Lung (tissue), 17 donors: ENCODE measurements at places on chromosomes 16 and 17.

DNA sequence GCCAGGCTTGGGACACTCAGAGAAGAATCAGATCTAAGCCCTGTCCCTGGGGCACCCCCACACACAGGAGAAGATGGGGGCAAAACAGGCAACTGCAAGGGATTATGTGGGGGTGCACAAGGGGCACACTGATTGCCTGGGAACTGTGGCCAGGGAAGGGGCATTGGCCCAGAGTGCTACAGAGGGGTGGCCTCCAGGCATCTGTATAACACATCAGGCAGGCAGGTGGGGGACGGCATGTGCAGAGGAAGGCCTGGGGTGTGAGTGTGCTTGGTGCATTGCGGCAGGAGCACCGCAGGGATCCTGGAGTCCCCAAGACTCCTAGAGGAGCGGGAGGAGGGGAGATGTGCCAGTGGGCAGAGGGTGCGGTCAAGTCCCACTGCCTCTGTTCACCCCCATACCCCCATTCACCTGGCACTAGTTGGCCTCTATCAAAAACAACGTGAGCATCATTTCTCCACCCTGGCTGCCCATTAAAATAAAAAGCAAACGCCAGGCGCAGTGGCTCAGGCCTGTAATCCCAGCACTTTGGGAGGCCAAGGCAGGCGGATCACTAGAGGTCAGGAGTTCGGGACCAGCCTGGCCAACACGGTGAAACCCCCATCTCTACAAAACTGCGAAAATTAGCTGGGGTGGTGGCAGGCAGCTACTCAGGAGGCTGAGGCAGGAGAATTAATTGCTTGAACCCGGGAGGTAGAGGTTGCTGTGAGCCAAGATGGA is 41.5 kb downstream of the C16orf82 start:
- peaks cover 1% of the 10 kb centered on the region for H3K4me1 ChIP-seq
- H3K27me3 ChIP-seq, result no peaks in the 10 kb centered on the region
- no peak overlapping the region for H3K27ac ChIP-seq
- no peaks in the 10 kb centered on the region for H3K36me3 ChIP-seq
- H3K4me3 ChIP-seq, result no peak overlapping the region

DNA sequence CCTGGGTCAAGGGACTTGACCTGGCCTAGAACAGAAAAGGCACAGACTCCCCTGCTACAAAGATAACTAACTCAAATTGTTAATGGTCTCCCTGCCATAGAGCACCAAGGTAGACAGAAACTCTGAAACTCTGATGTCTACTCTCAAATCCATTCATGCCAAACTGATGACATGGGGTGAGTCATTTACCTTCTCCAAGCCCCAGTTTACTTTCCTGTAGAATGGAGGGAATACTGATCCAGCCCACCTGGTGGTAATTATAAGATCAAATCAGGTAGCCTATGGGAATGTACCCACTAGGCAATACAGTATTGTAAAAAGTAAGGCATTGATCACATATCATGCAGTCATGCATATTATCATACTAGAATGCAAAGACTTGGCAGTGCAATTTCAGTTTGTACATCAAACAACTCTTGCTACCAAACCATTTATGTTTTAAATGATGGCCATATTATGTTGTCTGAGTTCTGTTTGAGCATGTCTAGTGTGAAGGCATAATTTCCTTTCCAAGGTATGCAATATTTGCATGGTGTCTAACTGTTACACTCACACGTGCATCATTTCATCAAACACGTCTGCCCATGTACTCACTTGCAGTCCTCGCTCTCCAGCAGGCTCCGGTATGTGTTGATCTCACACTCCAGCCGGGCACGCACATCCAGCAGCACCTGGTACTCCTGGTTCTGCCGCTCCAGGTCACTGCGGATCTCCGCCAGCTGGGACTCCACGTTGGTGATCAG is 3.0 kb downstream of the KRT31 start:
- no peak overlapping the region for H3K27ac ChIP-seq
- H3K36me3 ChIP-seq, result no peaks in the 10 kb centered on the region
- H3K27me3 ChIP-seq, result no peaks in the 10 kb centered on the region

- no peak overlapping the region for H3K4me3 ChIP-seq
- no peaks in the 10 kb centered on the region for H3K36me3 ChIP-seq
- H3K27ac ChIP-seq, result no peak overlapping the region
- DNase-seq, result no peak
- peaks cover 39% of the 10 kb centered on the region for H3K27me3 ChIP-seq
Measured at GRCh38 chr17:1977583-1978395, 47.3 kb downstream of the RTN4RL1 start.

DNA sequence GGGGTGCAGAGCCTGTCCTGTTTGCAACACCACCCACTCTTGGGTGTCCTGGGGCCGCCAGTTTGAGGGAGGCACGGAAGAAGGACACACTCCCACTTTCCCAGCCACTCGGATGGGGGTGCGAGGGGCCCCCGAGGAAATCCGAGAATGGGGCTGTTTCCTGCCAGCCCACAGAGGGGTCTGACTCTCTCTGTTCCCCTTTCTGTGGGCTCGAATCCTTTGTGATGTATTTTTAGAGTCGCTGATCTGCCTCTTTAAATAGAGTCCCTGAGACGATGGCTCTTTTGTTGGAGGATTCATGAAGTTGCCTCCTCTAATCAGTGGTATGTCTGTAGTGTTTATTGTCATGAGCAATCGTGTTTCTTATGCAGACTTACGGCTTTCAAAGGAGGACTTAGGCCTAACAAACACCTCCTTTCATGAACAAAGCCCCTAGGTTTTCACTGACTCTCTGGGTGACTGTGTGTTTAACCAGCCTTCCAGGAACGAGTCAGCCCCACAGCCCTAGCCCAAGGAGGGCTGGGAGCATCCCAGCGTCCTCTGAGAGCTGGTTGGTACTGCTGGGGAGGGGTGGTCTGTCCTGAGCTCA is 29.1 kb downstream of the CIBAR2 start:
- H3K4me3 ChIP-seq, result no peak overlapping the region
- no peak for DNase-seq
- H3K27ac ChIP-seq, result no peak overlapping the region
- H3K27me3 ChIP-seq, result no peaks in the 10 kb centered on the region

DNA sequence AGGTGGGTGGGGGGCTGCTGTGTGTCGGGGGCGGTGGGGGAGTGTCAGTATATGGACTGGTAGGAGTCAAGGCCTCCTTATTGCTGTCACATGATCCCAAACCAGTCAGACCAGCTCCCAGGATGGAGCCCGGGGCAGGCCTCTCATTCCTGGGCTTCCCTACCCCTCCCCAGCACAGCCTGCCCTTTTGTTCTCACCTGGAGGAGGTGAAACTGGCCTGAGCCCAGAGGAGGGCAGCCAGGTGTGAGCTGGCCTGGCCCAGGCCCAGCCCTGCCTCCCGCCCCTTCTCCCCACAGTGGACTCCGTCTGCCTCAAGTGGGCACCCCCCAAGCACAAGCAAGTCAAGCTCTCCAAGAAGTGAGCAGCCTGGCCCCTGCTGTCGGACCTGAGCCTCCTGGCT is 4.6 kb downstream of the PRSS8 start:
- no peak overlapping the region for H3K27ac ChIP-seq
- no peak overlapping the region for H3K4me3 ChIP-seq
- peaks cover 27% of the 10 kb centered on the region for H3K36me3 ChIP-seq

GRCh38 chr17:17792037-17792550 is 44.7 kb downstream of the SREBF1 start:
- H3K27me3 ChIP-seq, result no peaks in the 10 kb centered on the region
- no peak overlapping the region for H3K4me3 ChIP-seq
- no peak for DNase-seq
- H3K4me1 ChIP-seq, result peaks cover 10% of the 10 kb centered on the region
- no peak overlapping the region for H3K27ac ChIP-seq
